CD4-positive, alpha-beta T cell treated with Interleukin-4 for 1 hour (primary cell): ENCODE measurements at places on chromosomes 7 and 10.
A peak's percentile ranks its signal among the peaks of the same experiment; 100 is the strongest.

- DNase-seq: no peak
Observed at GRCh38 chr10:109928475-109928891, 5.2 kb upstream of the XPNPEP1 start.

DNA sequence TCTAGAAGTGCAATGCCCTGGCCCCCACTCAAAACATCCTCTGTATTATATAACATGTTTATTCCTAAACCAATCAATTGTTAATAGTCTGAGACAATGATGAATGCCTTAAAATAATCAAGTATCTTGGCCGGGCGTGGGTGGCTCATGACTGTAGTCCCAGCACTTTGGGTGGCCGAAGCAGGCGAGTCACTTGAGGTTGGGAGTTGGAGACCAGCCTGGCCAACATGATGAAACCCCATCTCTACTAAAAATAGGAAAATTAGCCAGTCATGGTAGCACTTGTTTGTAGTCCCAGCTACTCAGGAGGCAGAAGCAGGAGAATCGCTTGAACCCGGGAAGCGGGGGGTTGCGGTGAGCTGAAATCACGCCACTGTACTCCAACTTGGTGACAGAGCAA lies 29.4 kb upstream of the CACNA2D1 start:
- no peak for DNase-seq

GRCh38 chr7:103887050-103887449 lies 102.4 kb downstream of the RELN start:
- DNase-seq: no peak

DNA sequence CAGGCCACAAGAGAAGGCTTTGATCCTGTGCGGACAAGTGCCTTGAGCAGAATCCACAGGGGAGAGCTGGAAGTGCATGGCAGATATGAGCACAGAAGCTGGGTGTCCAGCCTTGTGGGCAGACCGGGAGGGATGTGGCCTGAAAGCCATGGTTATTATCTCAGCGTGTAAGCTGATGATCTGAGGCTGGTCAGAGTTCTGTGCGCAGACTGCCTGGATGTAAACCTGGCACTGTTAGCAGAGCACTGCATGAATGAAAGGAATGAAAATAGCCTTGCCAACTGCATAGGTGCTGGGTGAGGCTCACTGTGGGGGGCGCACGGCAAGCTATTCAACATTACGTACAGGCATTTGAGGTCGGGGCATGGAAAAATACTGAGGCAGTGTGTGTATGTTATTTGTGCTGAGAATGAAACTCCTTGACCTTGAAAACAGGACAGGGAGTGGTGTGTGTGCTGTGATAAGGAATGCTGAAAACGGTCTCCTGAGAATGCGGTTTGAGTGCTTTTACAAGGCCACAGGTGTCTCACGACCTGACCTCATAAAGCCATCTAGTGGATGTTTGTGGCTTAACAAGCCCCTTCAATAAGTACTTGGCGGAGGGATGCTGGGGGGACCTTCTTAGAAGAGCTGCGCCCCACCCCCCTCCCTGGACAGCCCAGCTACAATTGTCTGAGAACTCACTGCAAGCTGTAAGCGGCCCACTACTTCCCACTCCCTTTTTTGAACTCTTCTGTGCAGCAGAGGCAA lies 18.7 kb downstream of the AKR1C1 start:
- DNase-seq: no peak

- DNase-seq: no peak
Observed at GRCh38 chr10:70358446-70358845, 24.0 kb downstream of the LRRC20 start.

DNA sequence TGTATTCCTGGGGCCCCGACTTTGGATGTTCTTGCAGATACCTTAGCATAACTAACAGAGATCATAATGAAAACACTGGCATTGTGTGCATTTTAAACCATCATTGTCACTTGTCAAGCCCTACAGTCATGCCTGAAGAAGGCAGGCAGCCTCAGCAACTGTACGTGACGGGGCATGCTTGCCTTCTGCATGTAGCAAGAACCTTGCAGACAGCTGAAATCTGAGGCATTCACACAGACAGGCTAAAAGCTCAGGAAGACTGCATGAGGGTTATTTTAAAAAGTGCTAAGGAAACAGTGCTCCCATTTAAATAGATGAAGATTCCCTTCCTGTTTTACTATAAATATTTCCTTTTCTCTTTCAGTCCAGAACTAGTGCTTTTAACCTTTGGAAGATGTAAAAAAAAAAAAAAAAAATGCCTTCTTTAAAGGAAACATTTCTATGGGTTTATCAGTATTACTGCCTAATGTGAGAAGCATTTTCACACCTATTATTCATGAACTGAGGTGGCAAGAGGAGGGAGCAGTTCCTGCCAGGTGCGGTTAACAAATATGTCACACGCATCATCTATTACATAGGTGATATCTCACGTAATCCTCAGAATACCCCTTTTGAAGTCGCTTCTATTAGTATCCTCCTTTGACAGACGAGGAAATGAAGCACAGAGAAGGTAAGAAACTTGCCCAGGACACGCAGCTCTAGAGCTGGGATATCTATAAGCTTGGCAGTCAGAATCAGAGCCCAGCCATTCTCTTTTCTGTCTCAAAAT lies 88.1 kb downstream of the PRKCQ start:
- DNase-seq: peak; percentile 85

DNA sequence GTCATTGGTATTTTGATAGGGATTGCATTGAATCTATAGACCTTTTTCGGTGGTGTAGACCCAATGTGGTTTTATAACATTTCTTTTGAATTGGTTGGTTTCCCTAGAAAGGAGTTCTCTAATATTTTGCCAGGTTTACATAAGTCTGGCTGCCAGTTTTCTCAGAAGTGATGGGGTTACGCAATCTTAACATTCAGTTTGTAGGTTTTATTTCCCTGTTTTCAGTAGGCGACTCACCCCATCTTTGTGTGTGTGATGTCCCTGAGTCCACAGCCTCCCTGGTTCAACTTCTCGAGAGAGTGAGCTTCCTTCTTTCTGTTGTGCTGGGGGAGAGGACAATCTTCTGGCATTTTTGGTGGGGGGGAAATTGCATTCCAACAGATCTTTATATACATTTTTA lies 9.6 kb upstream of the KIF5B start:
- DNase-seq: peak; percentile 46

DNA sequence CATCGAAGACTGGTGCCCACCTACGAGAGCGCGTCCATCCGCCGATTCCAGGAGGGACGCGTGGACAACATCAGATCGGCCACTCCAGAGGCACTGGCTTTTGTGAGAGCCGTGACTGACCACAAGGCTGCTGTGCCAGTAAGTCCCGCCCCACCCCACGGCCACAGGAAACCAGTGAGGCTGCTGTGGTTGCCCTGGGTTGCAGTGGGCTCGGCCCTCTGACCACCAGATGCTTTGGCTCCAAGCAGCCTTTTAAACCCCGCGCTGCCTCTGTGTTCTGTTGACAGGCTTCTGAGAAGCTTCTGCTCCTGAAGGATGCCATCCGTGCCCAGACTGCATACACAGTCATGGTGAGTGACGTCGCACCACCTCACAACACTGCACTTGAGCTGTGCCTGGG lies 24.4 kb upstream of the C10orf53 start:
- DNase-seq: no peak

GRCh38 chr10:124650820-124651401 lies 93.3 kb downstream of the FAM53B start:
- peak; percentile 75 for DNase-seq

GRCh38 chr10:27158421-27158820 lies 3.3 kb downstream of the MASTL start:
- DNase-seq: no peak

GRCh38 chr7:5481241-5482019 lies 57.8 kb upstream of the TNRC18 start:
- no peak for DNase-seq
